ENCODE measurements at places on chromosomes 2 and 18. TPM values are rescaled to one million over a fixed set of nuclear protein-coding genes. Genes with fewer than 3 reads are reported as not detected.

DNA sequence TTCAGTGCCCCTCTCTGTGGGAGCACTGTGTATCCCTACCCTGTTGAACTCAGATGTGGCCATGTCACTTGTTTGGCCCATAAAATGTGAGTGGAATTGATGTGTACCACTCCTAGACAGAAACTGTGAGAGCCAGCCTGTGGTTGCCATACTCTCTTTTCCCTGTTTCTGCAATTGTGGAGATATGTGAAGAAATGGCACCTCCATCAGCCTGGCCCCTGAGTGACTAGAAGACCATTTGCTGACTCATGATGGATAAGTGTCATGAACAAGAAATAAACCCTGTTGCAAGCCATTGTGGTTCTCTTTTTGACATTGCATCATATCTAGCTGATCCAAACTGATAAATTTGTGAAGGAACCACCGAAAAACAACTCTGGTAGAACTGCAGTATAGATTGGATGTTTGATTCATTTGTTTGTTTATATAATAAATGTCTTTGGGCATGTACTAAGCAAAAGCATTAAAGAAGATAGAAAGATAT is 214.5 kb upstream of the FBXO11 start:
- no peak for DNase-seq

DNA sequence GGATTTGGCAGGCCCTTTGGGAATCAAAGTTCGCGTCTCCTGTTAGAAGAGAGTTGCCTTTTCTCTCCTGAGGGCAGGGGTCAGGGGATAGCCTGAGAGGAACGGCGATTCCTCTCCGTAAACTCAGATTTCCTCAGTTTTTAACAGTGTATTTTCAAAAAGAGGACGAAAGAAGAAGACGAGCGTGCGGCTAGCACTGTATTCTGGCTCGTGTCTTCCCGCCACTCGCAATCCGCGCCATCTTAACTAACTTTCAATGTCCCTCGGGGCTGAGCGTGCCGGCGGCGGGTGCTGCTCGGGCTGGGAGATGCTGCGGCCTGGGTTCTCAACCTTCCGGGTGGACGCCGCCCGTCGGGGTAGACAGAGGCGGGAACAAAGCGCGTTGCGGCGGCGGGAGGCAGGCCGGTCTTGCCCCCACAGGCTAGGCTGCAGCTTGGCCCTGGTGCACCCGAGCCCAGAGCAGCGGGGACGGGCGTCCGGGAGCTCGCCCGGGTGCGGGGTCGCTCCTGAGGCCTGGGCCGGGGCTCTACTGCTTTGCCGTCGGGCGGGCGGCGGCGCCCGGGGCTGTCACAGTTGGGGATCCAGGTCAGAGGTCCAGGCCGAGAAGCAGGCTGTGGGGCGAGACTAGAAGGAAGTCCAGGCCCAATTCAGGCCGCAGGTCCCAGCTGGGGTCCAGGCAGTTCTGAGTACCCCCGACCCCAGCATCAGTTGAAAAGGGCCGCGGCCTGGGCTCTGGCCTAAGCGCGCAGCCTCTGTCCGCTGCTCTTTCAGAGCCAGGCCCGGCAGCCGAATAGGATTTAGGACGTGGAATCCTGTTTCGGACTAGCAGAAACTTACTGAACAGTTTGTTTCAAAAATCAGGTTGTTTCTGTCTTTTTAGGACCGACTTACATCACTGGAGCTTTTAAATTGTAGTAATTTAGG is 11.8 kb downstream of the TBR1 start:
- no peak for DNase-seq

The ANKAR gene
- total RNA-seq = 3.2 TPM

- DNase-seq = peak; percentile 32
Observed at GRCh38 chr18:45722899-45723298, 1.1 kb upstream of the SLC14A1 start.
